Activated naive CD4-positive, alpha-beta T cell treated with anti-CD3 and anti-CD28 coated beads, Interleukin-2, amount 10 ng/mL, durations not matched to agents 7 days and 5 days (primary cell): ENCODE measurements at places on chromosomes 6 and 20.
A peak's percentile ranks its signal among the peaks of the same experiment; 100 is the strongest.

GRCh38 chr20:2920473-2920872, 47.2 kb downstream of the PTPRA start:
- DNase-seq, result no peak

DNA sequence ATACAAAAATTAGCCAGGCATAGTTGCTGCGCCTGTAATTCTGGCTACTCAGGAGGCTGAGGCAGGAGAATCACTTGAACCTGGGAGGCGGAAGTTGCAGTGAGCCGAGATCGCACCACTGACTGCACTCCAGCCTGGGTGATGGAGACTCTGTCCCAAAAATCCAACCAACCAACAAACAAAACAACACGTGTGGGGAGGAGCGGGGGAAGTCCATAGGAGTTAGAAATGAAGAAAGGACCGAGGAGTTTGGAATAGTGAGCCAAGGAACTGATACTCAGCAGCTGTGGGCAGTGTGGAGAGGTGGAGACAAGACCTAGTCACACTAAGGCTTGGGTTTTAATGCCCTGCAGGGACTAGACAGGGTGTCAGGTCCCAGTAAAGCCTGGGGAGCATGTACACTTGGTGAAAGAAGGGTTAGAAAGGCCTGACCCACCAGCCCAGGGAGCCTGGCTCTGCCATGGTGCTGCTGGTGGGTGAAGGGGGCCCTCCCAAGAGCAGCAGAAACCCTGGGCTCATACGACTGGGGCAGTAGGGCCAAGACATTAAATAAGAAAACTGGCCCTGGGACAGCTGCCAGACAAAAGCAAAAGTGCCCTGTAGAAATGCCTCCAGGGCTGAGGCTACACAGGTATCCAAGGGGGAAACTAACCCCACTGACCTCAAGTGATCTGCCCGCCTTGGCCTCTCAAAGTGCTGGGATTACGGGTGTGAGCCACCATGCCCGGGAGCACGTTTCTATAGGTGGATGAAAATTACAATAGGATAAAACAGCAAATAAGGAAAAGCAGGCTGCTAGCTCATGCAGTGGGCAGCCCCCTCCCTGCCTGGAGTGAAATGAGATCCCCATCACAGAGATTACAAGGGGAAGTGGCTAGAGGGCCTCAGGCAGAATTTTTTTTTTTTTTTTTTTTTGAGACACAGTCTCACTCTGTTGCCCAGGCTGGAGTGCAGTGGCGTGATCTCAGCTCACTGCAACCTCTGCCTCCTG, 58.0 kb downstream of the MYH7B start:
- no peak for DNase-seq

GRCh38 chr6:89951574-89952104, 57.4 kb downstream of the GJA10 start:
- DNase-seq, result no peak

DNA sequence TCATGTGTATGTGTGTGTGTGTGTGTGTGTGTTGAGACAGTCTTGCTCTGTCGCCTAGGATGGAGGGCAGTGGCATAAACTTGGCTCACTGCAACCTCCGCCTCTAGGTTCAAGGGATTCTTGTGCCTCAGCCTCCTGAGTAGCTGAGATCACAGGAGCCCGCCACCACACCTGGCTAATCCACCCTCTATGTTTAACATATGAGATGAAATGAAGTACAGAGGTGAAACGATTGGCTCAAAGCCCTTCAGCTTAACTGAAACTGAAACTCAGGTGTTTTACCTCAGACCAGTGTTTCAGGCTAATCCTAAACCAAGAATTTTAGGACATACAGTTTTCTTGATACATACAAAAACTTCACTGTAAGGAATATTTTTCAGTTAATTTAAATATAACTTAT, 167.3 kb downstream of the KCNQ5 start:
- DNase-seq, result no peak

- peak; percentile 74 for DNase-seq
Measured at GRCh38 chr6:170147832-170148708, 142.8 kb downstream of the DLL1 start.

DNA sequence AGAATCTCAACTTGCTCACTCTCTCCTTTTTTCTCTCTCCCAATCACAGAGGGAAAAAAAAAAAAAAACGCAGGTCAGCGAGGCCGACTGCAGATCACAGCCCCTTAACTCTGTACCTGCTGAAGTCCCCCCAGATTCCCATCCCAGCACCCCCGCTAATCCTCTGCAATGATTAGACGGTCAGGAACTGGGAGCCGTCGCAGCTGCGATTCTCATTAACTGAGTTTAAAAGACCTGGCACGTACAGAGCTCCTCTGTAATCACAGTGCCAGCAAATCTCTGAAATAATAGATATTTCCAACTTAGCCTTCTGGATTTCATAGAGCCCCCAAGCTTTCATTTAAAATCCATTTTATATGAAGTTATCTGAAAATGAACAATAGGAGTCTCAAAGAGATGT, 84.4 kb downstream of the ANKRD60 start:
- DNase-seq, result no peak

- no peak for DNase-seq
Measured at GRCh38 chr6:154886016-154886415, 109.1 kb upstream of the TIAM2 start.

DNA sequence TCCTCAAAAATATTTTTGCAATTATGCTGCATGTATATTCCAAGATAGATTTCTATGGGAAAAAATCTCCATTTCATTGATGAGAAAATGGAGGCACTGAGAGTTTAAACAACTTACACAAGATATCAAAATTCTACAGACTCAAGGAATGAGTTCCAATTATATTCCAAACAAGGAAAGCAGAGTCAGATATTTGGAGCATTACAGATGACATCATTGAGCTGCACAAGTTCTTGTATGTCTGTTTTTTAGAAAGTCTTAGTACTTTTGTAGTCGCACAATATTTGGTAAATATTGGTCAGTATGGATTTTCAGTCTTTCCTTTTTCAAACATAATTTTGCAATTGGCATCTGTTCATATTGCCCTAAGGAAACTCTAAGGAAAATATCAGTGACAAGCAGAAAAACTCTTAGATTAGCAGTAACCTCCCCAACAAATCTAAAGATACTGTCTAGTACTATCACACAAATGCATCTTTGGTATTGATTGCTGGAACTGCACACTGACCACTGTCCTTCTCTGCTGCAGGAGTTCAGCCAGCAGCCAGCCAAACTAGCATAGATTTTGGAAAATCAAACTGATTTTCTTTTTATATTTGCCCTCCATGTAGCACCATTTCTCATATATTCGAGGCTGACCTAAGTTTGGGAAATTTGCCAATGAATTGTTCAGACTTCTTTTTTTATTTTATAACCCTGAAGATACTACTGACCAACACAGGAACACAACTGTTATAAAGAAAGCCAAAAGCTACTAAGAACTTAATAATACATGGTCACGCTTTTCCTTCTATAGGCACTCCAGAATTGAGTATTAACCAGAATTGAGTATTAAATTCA, 51.7 kb upstream of the TBX18 start:
- no peak for DNase-seq

DNA sequence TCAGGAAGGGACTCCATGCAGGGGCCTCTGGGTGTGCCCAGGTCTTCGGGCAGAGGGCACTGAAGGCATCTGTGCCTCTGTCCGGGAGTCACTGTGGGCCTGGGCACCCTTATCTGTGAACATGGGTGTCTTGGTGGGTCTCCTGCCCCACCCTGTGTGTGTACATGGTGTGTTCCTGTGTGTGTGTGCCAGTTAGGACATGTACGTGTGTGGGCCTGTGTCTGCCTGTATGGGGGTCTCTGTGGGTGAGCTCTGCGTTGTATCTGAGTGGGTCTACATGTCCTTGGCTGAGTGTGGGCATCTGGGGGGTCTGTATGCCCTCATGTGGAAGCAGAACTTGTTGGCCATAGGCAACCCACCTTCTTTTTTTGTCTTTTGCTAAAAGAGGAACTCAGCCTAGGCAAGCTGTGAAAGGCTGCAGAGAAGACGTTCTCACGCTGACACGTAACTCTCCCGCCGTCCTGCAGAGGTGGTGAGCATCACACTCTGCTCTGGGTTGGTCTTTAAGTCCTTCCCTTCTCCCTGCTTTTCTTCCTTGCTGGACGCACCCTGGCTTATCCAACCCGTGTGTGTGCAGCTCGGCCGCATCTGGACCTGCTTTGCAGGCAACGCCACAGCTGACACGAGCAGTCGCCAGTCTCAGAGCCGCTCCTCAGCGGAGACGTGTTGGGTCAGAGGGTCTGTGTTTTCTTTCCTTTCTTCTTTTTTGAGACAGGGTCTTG, 532 bp upstream of the NPBWR2 start:
- peak; percentile 16 for DNase-seq

- no peak for DNase-seq
Measured at GRCh38 chr6:113055061-113055460, 707.9 kb downstream of the RFPL4B start.

GRCh38 chr6:107308677-107309076, 150.7 kb downstream of the PDSS2 start:
- no peak for DNase-seq

- no peak for DNase-seq
Measured at GRCh38 chr6:155093430-155093829, 98.3 kb downstream of the TIAM2 start.

DNA sequence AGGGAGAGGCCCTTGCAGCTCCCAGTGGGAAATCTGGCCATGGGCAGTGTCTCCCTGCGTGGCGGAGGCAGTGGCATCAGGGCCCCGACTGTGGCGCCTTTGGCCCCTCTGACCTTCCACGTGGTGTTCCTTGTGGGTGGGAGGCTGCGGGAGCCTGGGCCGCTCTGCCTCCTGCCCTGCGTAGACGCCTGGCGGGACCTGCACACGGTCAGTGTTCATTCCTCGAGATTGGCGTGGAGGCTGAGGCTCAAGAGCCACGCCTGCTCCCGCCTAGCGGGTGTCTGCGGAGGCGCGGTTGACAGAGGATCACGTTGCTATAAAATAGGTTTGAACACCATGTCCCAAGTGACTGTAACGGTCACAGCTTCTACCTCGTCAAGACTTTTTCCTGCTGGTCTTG, 14.0 kb downstream of the COL9A3 start:
- no peak for DNase-seq

- no peak for DNase-seq
Measured at GRCh38 chr20:20073801-20074371, 21.6 kb downstream of the CFAP61 start.

GRCh38 chr6:90484903-90485302, 102.0 kb downstream of the MAP3K7 start:
- DNase-seq, result no peak

- DNase-seq, result no peak
Measured at GRCh38 chr6:114210467-114210866, 132.4 kb downstream of the HS3ST5 start.

- no peak for DNase-seq
Measured at GRCh38 chr6:50264995-50265571, 215.4 kb upstream of the DEFB112 start.

DNA sequence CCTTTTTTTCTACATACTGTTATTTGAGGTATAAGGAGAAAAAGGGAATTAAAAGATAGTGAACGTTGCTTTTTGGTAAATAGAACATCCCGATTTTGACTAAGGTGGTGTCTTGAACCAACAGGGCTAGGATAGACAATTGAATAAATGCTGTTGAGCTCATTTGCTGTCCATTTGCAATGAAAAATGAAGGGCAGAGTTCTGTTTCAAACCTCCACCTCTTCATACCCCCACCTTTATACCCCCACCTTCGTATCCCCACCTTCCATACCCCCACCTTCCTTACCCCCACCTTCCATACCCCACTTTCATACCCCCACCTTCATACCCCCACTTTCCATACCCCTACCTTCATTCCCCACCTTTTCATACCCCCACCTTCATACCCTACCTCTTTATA, 93.4 kb upstream of the NAA20 start:
- DNase-seq, result no peak

- DNase-seq, result no peak
Measured at GRCh38 chr6:74166849-74167248, 470.8 kb downstream of the CD109 start.

GRCh38 chr20:9475456-9475855, 38.9 kb upstream of the LAMP5 start:
- DNase-seq, result no peak

- no peak for DNase-seq
Measured at GRCh38 chr6:106138151-106138550, 52.0 kb downstream of the PRDM1 start.

- DNase-seq, result no peak
Measured at GRCh38 chr6:90184334-90185298, 112.0 kb downstream of the BACH2 start.

DNA sequence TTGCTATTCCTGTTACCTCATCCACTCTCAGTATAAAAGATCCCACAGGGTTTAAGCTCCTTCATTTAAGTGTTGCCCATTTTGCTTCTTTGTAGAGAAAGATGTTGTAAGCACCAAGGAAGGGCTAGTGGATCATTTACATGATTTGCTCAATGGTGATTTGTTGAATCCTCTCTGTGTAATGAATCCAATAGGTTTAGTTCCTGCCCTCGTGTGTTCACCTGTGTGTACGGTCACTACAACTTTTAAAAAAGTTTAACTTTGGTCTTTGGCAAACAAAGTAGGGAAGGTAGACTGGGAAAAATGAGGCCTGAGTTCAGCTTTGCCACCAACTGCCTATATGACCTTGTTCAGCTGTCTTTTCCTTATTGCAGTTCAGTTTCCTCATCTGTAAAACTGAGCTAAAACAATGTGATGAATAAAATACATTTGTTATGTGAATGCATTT, 51.5 kb downstream of the DHX35 start:
- no peak for DNase-seq

DNA sequence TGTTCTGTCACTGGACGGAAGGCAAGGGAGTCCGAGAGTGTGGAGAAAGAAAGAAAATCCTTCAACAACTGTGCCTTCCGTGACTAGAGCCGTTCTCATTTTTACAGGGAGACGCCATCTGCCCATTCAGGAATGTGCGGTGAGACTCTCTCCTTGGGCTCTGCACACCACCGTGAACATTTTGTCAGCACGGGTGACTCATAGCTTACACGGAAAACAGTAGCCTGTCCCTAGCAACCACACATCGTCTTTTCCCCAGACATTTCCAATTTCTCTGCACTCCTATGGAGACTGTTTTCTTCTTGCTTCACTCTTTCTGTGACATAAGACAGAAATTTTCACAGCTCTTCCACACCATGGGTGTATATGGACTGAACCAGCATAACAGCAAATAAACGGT, 55.1 kb downstream of the TBXT start:
- no peak for DNase-seq

DNA sequence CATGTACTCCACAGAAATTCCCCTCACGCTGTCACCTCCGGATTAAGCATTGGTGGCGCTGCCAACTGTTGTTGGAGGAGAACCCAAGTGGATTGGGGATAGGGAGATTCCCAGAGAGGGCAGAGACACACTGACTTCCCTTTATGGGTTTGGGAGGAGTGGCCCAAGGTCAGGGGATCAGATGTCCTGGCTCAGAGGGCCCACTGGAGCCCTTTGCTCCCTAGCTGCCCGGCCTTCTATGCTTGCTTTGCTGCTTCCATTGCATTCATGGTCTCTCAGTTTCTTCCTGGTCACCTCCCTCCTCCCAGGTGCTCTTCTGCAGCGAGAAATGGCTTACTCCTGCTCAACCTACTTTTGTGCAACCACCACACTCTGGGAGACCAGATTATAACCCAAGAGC, 14.3 kb downstream of the CUL9 start:
- peak; percentile 7 for DNase-seq
